Right ventricle myocardium inferior (tissue), 1 donor: ENCODE measurements at places on chromosomes 2 and 18.

DNA sequence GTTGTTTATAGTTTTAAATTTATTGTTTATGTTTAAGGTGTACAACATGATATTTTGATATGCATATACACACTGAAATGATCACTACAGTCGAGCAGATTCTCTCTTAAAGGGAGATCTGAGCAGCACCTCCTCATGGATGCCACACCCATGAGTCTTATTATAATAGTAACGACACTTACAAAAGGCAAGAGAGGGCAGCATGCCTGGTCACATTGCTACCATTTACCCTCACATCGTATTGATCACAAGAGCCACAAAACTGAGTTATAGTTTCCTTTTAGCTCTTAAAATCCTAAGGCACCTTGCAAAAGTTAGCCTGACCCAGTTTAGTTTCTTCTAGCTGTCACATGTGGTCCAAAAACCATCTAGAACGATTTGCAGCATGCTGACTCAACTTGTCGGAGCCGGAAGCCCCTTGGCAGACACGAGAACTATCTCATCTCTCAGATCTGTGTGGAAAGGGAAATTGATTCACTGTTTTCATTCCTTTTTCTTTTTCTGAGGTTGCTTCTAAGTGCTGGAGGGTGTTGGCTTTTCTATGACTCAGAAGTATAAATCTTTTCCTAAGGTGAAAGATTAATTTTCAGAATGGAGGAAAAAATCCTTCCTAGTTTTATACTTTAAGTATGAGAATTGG lies 85.3 kb downstream of the CDC42EP3 start:
- DNase-seq: no peak

DNA sequence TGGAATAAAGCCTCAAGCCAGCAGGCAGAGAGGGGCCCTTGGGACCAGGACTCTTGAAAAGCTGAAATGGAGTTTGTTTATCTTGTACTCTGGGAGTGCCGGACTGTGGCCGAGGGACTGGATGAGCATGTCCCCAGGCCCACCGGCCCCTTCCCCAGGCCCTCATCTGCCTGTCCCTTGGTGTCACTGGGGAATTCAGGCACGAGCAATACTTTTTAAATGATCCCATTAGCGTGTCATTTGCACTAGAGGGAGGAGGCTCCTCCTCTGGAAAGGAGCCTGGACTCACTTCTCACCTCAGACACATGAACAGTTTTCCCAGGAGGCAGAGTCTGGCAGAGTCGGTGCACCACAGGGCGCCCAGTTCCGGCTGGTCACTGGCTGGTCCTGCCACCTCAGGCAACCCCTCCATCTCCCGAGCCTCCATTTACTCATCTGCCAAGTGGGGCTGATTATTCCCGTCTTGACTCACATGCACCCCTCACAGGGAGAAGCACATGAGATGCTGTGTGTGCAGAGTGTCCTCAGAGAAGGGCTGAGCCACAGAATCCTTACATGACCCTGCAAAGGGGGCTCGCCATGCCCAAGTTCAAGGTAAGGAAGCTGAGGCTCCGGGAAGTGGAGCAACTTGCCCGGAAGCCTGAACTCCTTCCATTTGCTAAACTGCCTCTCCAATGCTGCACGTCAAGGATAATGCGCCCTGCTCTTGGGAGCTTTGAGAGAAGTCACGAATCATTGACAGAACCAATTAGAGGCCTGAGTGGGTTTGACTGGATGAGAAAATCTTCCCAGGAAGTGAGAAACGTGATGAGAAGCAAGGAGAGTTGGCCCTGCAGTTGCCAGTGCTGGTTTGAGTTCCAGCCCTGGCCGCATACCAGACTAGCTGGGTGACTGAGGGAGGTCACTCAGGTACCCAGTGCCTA lies 26.7 kb downstream of the CIB4 start:
- DNase-seq: peak; percentile 56

DNA sequence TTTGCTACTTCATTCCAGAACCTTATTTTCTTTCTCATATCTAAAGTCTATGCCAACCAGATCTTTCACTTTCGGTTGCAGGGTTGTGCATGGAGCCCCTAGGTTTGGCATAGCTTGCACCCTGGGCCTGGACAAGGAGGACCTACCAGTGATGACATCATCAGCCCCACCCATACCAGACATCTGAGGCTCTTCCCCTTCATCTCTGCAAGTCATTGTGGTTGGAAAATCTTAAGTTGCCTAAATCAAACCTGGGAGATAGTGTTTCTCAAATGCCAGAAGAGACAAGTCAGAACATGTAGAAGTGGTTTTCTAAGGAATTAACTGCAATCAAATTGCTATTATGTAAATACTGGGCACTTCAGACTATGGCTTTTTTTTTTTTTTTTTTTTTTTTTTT lies 363.3 kb downstream of the ZNF516 start:
- no peak for DNase-seq

- no peak for DNase-seq
Observed at GRCh38 chr2:175168564-175168945, 552 bp upstream of the ATF2 start.

GRCh38 chr2:80489717-80490116 lies 185.2 kb upstream of the LRRTM1 start:
- DNase-seq: no peak

GRCh38 chr18:9734189-9734588 lies 26.1 kb downstream of the RAB31 start:
- DNase-seq: peak; percentile 31

GRCh38 chr2:104025295-104025694 lies 828.6 kb upstream of the POU3F3 start:
- DNase-seq: no peak

GRCh38 chr2:165876712-165877111 lies 76.9 kb downstream of the TTC21B start:
- no peak for DNase-seq

GRCh38 chr2:201007584-201007998 lies 44.1 kb upstream of the ORC2 start:
- DNase-seq: no peak

GRCh38 chr18:63586431-63586830 lies 712 bp upstream of the SERPINB13 start:
- no peak for DNase-seq

GRCh38 chr2:205827809-205828365 lies 145.6 kb downstream of the NRP2 start:
- DNase-seq: no peak

DNA sequence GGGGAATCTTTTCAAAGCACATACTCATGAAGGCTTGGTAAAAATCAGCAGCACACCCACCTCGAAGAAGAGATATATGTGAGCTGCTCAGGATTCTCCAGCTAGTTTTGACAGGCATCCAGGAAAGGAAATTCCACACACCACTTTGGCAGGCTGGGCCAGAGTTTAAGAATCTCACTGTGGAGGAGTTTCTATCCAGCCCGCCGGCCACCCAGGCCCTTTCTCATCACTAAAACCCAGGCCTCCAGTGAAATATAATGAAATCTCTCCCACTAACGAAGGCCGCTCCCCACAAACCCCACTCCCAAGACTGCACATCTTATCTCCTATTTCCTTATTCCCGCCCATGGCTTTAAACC lies 202.0 kb downstream of the GLI2 start:
- peak; percentile 46 for DNase-seq

DNA sequence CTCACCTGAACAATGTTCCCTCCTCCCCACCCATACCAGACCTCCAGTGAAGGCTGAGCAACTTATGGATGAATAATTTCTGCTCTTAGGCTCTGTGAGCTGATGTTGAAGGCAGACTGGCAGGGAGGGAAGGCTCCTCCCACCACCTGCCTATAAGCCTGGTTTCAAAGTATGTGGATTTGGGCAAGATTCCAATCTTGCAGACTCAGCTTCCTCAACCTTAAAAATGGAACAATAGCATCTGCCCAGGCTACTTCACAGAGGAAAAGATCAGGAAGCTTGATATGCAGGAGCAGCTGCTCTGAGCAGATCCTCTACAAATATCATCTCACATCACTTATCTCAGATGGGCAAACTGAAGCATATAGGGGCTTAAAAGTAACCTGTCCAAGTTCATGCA lies 112.2 kb downstream of the ZFP36L2 start:
- DNase-seq: no peak

- no peak for DNase-seq
Observed at GRCh38 chr18:32301976-32302743, 112.3 kb downstream of the MEP1B start.

GRCh38 chr2:127874378-127875269 lies 11.1 kb downstream of the AMMECR1L start:
- DNase-seq: no peak

DNA sequence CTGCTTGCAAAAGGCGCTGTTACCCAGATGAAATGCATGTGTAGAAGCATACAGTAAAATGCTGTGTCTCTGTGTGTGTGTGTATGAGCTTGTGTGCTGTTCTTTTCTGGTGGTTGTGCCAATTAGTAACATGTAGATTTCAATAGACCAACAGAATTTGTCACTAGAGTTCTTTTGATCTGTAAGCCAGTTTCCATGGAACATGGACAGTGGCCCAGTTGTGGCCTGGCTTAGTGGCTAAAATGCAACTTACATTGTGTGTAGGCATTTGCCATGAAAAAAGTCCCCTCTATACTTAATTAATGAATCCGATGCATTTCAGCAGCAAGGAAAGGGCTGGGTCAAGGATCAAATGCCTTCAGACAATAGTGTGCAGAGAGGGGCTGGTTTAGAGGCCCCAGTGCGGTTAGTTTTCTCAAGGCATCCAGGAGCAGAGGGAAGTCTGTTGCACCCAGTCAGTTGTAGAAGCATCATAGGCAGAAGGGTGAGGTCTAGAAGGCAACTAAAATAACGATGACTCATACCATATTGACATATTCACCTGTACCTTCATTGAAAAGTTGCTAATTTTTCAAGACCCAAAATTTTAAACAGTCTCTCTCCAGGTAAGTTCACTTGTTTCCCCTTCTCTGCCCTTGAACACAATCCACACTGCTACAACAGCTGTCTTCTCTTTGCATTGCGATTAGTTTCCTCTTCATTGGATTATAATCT lies 366.9 kb upstream of the SPRED2 start:
- no peak for DNase-seq

DNA sequence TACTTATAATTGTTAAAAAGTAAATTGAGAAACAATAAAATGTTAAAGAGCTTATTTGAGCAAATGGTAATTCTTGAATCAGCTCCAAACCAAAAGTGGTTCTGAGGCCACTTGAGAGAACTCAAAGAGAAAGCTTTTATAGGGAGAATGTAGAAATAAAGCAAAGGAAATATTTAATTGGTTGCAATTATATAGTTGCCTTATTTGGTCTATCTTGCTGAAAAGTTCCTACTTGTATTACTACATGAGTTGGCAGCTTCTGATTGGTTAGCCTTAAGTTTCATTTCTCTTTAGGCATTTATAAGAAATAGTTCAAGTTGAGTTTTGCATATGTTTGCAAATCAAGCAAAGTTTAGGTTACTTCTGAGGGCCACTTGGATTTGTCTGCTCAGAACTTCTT lies 38.1 kb downstream of the SCN2A start:
- no peak for DNase-seq

- no peak for DNase-seq
Observed at GRCh38 chr2:234164493-234165413, 114.3 kb downstream of the SPP2 start.
